Stimulated activated CD8-positive, alpha-beta memory T cell treated with anti-CD3 and anti-CD28 coated beads, Interleukin-15, amount 100 ng/mL, for 1 hour (primary cell): ENCODE measurements at places on chromosomes 12 and 14.

- DNase-seq = no peak
These were observed 426.5 kb downstream of the GLT1D1 start for GRCh38 chr12:129279771-129280170.

GRCh38 chr12:58657190-58657589 is 263.1 kb downstream of the LRIG3 start:
- DNase-seq = no peak

DNA sequence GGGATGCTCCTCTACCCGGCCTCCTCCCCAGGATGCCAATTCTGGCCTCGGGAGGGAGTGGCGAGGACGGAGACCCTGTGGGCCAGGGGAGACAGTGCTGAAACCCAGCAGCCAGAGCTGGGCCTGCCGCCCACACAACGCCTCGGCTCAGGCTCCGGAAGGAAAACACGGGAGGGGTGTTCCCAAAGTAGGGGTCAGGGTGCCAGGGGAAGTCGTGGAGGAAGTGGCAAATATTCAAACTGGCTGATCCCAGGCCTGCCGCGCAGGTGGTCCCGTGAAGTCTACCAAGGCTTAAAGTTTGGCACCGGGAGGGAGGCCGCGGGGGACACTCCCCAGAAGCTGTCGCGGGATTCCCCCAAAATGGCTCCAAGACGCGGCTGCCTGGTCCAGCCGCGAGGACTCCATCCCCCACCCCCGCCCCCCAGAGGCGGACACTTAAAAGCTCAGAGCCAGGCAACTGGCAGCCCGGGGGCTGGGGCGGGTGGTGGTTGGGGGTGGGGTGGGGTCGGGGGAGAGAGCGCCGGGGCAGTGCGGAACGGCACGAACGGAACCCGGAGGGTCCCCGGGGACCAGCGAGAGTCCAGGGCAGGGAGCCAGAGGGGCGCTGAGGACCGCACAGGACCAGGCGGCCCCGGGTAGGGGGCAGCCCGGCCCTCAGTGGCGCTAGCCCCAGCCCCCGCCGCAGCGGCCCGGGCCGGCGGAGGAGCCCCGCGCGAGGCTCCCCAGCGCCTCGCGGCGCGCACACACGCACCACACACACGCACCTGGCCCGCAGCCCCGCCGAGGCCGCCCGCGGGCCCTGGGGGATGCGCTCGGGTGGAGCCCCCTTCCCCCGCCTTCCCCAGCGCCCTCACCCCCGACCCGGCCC is 20.0 kb downstream of the BEGAIN start:
- no peak for DNase-seq

DNA sequence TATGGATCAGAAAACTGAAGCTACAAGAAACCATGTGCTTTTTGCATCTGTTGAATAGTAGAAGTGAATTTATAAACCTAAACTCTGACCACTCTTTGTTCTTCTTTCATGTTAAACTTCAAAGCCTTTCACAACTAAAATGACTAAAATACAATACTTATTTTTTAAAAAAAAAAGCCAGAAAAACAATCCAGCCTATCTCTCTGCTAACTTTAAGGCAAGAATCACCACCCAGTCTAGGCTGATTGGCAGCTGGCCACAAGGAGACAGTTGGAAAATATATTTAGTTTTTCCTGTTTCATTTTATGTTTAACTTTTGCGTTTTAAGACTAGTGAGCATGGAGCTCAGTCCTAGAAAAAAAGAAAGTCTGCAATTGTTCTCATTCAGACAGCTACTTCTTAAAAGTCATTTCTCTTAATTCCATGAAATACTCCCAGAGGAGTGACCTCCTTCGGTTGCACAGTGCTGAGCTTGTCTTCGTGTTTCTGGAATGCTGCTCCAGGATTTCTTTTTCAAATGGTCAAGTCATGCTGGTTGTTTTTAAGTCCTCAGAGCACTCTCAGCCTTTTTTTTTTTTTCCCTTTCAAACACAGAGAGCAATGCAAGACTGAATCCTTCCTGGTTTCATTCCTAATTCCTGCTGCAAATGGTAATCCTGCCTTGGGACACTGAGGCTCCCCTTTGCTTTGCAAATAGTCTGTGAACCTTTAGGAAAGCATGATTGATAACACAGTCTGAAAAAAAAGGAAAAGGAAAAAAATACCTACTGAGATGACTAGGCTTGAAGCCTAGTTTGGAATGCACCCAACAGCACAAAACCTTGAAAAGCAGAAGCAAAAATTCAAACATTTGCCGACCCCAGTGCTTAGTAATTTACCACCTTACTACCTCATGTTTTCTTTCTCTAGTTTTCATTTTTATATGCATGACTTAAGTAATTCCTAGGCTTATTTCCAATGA is 233.3 kb upstream of the DAAM1 start:
- no peak for DNase-seq

GRCh38 chr12:77995436-77996167 is 164.9 kb downstream of the NAV3 start:
- no peak for DNase-seq

- DNase-seq = no peak
These were observed 8.3 kb downstream of the KRT7 start for GRCh38 chr12:52241205-52241842.

GRCh38 chr12:43917896-43918295 is 82.0 kb downstream of the TMEM117 start:
- no peak for DNase-seq

DNA sequence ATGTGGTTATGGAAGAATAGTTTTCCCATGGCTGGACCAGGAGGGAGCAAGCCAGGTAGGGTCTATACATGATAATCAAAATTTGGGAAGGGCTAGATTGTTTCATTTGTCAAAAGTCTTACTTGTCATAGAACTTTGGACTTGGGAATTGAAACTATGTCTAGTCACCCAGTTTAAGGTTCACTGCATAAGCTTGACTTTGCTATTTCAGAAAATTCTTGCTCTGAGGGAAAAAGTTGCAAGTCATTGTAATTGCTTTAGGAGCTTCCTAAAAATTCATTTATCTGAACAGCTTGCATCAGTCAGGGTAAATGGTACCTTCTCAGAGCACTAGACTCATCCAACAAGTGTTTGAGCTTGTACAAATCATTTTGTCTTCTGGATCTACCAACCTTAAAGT is 1194.7 kb downstream of the GALC start:
- no peak for DNase-seq

DNA sequence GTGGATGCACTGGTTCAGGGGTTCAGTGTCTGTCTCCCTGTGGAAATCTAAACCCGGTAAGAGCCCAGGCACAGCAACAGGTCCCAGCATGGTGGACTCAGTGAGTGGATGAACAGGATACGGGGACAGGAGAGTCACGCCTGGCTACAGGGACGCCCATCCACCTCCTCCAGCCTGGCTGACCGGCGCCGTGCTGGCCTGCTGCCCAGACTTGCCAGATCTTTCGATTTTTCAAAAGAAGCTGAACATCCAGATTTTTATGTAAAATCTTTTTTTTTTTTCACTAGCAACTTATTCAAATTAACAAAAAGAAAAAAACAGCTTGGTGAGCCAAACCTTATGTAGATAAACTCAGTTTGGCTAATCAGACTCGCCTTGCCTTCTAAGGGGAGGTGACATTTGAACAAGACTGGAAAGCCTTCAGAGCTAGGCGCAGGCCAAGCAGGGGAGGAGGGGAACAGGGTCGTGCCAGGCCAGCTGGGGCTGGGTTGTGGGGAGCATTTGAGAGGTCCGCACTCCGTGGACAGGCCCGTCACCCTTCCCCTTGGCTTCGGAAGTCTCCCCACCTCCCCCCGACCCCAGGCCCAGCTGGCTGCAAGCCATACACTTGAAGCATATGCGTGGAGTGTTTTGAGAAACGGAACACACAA is 87.8 kb upstream of the NCOR2 start:
- no peak for DNase-seq

DNA sequence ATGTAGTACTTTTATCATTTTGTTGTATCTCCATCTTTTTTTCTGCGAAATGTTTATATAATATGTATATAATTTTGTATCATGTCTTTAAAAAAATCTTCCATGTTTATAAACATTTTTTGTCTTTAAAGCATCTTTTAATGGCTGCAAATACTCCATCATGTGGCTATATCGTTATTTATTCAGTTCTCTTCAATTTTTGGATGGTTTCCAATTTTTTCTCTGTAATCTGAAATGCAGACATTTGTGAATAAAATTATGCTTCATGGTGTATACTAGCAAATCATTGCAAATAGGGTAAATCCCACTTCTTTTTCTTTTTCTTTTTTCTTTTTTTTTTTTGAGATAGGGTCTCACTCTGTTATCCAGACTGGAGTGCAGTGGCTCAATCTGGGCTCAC is 54.0 kb downstream of the CPSF2 start:
- DNase-seq = no peak

DNA sequence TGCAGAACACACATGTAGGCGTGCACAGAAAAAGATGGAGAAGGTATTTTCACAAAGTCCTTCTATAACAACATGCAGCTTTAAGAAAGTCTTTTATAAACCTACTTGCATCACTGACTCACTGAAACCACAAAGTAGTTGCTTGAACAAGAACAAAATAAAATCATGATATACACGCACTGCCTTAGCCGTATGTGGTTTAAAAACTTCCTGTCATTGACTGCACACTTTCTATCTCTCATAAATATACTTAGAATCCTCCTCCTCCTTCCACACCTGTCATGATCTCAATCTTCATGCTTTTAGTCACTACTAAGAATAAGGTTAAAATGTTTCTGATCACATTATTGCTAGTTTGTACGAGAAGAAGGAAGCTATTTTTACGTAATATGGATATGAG is 31.8 kb upstream of the RAD51AP1 start:
- no peak for DNase-seq

DNA sequence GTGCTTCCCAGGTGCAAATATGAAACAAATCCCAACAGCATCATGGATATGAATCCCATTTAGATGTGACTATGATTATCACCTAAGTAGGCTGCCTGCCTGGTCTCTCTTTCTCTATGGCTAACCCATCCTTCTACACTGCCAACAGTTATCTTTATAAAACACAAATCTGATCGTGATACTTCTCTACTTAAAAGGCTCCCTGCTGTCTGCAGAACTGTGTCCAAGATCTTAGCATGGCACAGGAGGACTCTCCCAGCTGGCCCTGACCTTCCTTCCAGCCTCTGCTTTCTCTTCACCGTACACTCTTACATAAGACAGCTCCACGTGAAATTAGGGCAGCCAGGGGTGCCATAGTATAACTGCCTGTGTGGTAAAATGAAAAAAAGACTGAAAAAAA is 3.5 kb upstream of the SRGAP1 start:
- DNase-seq = no peak

GRCh38 chr12:79451365-79451764 is 239.4 kb downstream of the PAWR start:
- DNase-seq = no peak

DNA sequence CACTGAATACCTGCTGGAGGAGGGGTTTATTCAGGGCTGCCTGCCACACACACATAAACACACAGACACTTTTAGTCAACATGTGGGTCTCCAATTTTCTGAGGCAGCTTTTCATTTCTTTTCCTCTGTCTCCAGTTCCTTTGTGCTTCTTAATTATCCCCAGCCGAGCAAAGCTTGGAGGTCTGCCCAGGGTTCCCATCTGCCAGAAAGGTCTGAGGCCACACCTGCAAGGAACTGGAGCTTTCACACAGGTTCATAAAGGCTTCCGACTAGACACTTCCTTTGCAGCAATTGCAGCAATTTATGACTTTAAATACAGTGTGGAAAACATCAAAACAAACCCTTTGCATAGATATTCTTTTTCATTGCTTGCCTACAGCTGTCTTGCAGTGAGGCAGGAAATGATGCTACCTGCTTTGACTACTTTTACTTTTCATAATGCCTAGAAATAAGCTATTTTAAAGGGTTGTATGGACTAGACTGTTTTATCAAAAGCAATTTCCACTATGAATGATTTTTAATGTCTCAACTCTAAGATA is 1318.9 kb downstream of the AACS start:
- DNase-seq = no peak
